ENCODE measurements at places on chromosomes 5 and 9.

DNA sequence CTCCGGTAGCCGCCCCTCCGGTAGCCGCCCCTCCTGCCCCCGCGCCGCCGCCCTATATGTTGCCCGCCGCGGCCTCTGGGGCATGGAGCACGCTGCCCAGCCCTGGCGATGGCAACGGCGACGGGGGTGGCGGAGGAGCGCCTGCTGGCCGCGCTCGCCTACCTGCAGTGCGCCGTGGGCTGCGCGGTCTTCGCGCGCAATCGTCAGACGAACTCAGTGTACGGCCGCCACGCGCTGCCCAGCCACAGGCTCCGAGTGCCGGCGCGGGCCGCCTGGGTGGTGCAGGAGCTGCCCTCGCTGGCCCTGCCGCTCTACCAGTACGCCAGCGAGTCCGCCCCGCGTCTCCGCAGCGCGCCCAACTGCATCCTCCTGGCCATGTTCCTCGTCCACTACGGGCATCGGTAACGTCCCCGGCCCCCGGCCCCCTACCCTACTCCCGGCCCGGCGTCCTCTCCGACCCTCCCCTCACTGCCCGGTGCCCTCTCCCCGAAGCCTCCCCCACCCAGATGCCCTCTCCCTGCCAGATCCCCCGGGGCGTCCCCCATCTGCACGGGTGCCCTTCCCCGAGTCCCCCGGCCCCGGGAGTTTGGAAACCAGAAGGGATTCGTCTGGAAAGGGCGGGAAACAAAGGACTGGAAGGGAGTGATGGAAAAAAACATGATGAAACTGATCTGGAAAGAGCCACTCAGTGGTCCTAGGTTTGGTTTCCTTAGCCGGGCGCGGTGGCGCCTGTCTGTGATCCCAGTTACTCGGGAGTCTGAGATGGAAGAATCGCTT lies 417 bp downstream of the SRD5A1 start:
- DNase-seq, result no peak

DNA sequence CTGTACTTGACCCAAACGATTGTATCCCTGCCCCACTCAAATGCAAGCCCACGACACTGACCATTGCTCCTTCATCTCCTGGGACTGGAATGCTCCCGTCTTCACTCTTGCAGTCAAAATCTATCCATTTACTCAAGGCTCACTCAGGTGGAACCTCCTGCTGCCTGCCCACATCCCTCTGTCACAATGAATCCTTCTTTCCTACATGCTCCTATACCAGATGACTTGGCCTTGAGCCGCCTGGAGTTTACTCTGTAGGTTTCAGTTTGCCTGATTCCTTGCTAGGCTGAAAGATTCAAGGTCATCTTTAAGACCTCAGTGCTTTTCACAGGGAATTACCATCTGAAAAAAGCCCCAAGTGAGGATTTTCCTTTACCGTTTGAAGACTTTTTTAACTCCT lies 264.1 kb downstream of the GLIS3 start:
- no peak for DNase-seq

DNA sequence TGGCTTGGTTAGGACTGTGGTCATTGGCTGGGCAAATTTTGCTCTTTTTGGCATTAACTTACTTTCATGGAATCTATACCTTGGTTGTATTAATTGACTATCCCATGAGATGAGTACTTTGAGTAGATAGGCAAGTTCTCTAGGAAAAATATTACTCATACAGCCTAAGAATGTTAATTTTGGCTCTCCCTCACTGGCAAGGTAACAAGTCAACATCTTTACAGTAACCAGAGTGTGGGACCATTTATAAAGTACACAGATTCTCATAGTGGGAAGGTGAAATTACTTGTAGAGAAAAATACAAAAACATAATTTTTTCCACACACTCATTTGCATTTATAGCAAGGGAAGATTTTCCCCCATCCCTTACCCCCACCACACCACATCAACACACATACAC lies 154.6 kb upstream of the ZNF608 start:
- no peak for DNase-seq

GRCh38 chr9:97759581-97760288 lies 62.6 kb upstream of the XPA start:
- DNase-seq, result no peak

DNA sequence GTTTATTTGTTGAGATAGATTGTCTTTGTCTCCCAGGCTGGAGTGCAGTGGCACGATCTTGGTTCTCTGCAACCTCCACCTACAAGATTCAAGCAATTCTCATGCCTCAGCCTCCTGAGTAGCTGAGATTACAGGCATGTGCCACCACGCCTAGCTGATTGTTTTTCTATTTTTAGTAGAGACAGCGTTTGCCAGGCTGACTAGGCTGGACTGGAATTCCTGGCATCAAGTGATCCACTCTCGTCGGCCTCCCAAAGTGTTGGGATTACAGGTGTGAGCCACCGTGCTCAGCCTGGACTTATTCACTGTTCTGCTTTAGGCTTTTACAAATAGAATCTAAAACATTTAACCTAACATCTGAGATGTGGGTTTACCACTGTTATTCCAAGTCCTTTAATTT lies 91.3 kb downstream of the COMMD10 start:
- no peak for DNase-seq

DNA sequence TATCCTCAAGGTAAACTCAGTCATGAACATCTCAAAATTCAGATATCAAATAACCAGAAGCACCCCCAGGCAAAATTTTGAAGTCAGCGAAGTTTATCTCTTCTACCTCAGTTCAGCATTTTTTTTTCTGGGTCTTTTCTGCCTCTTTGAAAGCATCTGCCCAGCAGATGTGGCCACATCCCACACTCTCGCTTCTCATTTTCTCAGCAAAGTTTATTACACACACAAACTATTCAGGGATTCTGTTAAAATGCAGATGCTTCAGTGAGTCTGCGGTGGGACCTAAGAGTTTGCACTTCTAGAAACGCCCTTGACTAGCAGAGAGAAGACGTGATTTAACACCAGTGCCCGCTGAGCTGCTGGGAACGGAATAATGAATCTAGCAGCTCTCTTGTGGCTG lies 19.3 kb downstream of the RASEF start:
- no peak for DNase-seq

- no peak for DNase-seq
Measured at GRCh38 chr5:96610747-96611146, 51.4 kb upstream of the CAST start.

- DNase-seq, result no peak
Measured at GRCh38 chr5:449151-449550, 6.2 kb downstream of the EXOC3 start.

DNA sequence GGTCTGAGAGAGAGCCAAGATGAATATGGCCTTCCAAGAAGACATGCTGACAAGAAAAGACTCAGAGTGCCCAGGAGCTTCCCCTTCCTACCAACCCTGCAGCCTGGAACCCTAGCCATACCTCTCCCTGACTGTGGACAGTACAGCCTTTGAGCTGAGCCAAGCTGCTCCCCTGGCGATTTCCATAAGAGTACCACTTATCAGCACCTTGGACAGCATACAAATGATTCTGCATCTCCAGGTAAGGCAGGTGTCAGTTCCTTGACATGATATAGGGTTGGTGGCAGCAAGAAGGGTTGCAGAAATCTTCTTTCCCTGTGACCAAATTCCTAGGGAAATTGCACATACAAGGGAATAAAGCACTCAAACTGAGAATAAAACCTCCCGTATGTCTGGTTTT lies 58.3 kb downstream of the MFAP3 start:
- DNase-seq, result no peak

DNA sequence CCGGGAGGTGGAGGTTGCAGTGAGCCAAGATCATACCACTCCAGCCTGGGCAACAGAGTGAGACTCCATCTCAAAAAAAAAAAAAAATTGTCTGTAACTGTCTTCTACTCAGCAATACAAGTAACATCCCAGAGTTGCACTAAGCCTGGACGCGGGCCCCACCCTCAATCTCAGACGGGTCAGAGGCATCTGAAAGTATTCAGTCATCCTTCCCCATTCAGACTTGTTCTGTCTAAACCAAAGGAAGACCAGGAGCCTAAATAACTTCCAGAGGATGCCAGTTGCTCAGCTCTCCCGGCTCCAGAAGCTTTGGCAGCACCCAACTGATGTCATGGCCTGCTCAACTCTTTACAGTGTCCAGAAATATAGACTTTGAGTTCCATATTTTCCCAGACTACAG lies 218.6 kb downstream of the AUH start:
- no peak for DNase-seq

DNA sequence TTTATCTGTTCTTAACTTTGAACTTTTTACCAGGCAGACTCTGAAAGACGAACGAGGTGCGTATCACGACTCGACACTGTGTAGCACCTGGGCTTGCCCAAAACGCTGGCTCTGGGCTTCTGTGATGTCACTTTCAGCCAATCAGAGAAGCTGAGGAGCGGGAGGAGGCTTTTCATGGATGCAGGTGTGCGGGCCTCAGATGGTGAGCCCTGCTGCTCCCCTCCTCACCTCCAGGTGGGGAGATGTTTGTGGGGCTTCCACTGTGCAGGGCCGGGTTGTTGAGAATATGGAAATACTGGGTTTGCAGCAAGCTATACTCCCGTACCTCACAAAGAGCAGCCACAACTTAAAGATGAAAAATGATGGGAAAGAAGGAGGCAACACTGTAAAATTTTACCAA lies 246.3 kb downstream of the IRX2 start:
- DNase-seq, result no peak

- DNase-seq, result no peak
Measured at GRCh38 chr5:174903172-174903732, 178.9 kb downstream of the MSX2 start.

DNA sequence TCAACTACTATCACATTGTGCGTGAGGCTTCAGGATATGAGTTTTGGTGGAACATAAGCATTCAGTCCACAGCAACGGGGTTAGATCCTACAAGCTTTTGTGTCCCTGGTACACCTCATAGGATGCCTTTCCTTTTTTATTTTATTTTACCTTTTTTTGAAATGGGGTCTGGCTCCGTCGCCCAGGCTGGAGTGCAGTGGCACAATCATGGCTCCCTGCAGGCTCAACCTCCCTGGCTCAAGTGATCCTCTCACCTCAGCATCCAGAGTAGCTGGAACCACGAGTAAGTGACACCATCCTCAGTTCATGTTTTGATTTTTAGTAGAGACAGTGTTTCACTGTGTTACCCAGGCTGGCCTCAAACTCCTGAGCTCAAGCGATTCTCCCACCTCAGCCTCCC lies 86.0 kb upstream of the RAI14 start:
- DNase-seq, result no peak
